MV-4-11 (cell line): ENCODE measurements at places on chromosomes 7 and 10.

- DNase-seq: no peak
Measured at GRCh38 chr7:42572056-42572455, 335.0 kb upstream of the GLI3 start.

DNA sequence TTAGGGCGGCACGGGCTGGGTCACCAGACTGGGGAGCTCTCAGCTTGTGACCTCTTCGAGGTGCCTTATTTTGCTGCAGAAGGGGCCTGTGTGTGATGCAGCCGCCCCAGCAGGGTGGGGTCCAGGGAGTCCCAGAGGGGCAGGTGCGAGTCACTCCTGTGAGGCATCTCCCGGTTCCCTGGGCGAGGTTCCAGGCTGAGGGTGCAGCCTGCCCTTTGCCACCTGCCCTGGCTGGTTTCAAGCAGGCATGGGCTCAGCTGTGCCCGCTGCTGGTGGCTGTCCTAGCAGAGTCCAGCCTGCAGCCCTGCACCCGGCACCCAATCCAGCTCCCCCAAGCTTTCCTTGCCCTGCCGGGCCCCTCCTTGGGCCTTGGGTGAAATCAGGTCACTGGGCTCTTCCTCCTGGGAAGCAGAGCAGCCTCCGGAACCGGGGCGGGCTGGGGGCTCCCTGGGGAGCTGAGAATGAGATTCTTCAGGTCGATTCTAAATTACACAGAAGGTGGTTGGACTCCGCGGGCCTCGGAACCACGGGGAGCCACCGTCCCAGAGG, 64.8 kb downstream of the PWWP2B start:
- DNase-seq: no peak

- DNase-seq: peak; percentile 95
Measured at GRCh38 chr10:127919418-127920271, 12.7 kb downstream of the PTPRE start.

GRCh38 chr7:115496006-115496405, 534.6 kb downstream of the TFEC start:
- DNase-seq: no peak

- DNase-seq: no peak
Measured at GRCh38 chr7:132092106-132092505, 484.2 kb downstream of the PLXNA4 start.

- peak; percentile 93 for DNase-seq
Measured at GRCh38 chr10:21943633-21944265, 59.8 kb downstream of the DNAJC1 start.
